ENCODE measurements at places on chromosomes 5 and 9. TPM values are rescaled to one million over a fixed set of nuclear protein-coding genes. Genes with fewer than 3 reads are reported as not detected.
A peak's percentile ranks its signal among the peaks of the same experiment; 100 is the strongest.

DNA sequence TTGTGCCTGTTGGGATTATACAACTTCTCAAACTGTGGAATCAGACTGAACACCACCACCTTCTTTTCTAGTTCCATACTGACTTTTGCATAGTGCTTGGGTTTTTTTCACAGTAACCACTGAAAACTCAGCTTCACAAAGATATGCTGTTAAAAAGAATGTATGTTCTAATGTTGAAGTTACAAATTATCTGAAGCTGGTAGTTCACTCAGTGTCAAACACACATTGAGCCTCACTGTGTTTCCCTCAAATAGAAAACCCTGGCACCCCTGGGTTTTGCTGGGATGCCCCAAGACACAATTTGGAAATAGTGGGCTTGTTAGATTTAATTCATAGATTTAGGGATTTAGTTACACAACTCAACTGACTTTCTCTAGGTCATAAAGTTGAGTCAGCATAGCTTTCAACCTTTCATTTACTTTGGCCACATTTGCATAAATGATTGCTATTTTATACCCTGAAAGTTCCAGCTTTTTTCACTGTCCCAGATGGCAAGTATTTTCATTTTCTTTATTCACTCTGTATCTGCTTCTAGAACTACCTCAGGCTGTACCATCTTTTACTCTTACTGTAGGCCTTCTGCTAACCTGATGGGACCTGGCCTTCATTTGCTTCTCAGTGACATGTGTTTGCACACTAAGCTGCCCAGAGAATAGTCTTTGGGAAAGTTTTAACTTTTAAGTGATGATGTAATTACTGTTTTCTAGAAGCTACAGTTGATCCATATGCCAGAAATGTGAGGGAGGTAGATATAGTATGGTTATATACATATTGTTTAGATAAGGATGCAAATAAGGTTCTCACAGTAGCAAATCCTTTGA is 115.1 kb downstream of the CDC42SE2 start:
- peak; percentile 37 for DNase-seq

- no peak for DNase-seq
These were observed 243.1 kb downstream of the AUH start for GRCh38 chr9:91118704-91119025.

- DNase-seq: no peak
These were observed 18.1 kb upstream of the WWC1 start for GRCh38 chr5:168273056-168273980.

DNA sequence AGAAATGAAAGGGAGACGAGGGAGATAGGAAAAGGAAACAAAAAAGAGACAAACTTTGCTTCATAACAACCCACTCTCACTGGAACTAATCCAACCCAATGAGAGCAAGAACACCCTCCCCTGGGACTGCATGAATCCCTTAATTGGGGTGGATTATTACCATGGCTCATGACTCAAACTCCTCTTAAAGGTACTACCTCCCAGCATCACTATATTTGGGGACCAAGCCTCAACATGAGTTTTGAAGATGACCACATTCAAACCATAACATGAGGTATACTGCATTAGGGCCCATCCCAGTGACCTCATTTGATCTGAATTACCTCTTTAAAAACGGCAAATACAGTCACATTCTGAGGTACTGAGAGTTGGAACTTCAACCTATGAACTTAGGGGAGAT is 8.0 kb downstream of the MTAP start:
- no peak for DNase-seq

- DNase-seq: no peak
These were observed 30.7 kb downstream of the OR2V1 start for GRCh38 chr5:181100121-181100875.

- peak; percentile 30 for DNase-seq
These were observed 6.5 kb upstream of the FAM78A start for GRCh38 chr9:131282688-131283422.

DNA sequence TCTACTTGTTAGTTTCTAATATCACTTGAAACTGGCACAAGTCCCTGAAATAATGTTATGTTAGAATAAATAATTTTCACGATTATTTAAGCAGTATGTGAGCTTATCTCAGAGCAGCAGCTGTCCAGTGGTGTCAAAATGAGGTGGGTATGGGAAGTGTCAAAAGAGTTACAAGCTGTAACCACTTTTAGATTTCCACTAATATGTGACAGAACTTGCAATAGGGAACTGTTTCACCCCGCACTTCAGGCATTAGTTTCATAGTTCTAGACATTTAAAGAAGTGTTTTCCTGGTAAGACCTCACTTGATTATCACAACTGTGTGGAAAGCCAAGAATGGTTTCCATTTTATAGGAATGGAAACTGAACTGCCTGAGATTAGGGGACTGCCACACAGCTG is 2.9 kb upstream of the ISCA1 start:
- no peak for DNase-seq

GRCh38 chr5:82513738-82514137 is 235.6 kb upstream of the RPS23 start:
- DNase-seq: no peak

- no peak for DNase-seq
These were observed 123.7 kb downstream of the NTRK2 start for GRCh38 chr9:84793251-84793650.

DNA sequence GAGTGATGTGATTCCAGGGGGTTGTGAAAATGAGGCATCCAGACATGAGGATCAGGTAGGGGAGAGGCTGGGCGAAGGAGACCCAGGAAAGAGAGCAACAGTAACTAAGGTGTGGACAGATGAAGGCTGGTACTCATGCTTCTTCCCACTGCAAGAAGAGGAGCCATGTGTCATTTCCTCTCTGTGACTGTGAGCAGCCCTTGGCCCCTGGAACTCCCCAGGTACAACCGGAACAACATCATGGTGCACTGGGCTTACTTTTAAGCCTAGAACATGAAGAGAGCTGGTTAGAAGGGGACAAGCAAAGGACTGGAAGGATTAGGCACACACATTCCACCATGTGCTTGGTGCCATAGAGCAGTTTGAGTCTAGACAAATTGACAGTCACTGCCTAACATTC is 10.9 kb upstream of the IL12B start:
- no peak for DNase-seq

- DNase-seq: peak; percentile 85
These were observed 7.3 kb upstream of the ANXA6 start for GRCh38 chr5:151164687-151165392.

DNA sequence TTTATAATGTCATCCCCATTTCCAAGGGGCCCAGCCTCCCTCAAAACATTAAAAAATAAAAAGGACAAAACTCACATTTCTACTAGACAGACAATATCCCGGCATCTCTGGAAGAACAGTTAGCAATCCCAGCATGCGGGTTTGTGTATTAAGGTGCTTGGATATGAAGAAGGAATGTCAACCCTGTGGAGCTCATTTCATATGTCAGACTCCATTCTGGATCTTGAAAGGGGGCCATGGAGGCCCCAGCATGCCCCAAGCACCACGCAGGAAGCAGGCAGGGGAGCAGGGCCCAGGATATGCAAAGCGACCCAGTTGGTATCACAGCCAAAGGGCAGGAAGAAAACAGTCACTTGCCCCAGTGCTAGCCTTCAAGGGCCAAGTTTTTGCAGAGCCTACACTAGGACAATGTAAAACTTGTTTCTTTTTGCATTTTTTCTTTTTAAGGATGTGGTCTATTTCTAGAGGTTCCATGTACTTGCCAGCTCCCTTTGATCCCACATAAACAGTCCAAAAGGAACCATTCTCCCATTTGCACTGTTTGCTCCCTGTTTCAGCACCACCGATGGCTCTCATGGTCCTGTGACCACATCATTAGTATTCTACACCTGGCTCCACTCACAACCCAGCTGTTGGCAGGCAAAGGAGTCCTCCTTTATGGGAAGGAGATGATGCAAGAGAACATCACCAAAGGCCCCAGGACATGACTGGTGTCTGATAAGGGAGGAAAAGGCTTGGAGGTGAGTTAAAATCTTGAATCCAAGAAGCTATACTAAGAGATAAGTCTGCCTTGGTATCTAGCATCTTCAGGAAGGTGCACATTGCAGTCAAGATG is 58.3 kb downstream of the FGF1 start:
- DNase-seq: no peak

- peak; percentile 46 for DNase-seq
These were observed 113.0 kb upstream of the TRIM32 start for GRCh38 chr9:116574027-116574679.

- DNase-seq: peak; percentile 81
These were observed 31.6 kb upstream of the UBAC1 start for GRCh38 chr9:135992486-135993408.

DNA sequence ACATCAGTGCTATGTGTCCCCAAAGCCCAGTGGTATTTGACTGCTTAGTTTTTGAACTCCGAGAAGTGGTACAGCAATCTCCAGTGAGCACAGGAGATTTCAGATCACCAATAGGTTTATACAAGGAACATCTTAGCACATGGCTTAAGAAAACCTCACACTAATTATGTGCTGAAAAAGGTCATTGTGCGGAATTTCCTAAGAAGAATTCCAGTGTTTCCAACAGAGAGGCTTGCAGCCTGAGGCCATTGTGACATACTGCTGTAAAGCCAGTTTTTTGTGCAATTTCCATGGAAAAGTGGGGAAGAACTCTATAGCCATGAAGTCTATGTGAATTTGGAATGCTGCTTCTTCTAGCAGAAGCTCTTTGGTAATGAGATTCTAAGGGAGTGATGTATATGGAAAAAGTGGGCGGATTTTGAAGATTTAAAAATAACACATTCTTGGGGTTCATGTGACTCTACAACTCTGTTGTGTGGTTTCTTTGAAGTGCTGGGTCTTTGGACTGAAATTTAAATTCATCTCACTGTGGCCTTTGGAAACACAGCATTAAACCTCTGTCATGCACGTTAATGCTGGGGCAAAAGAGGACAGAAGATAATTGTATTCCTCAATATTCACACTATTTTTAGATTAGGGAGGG is 110.5 kb upstream of the CD180 start:
- DNase-seq: no peak

DNA sequence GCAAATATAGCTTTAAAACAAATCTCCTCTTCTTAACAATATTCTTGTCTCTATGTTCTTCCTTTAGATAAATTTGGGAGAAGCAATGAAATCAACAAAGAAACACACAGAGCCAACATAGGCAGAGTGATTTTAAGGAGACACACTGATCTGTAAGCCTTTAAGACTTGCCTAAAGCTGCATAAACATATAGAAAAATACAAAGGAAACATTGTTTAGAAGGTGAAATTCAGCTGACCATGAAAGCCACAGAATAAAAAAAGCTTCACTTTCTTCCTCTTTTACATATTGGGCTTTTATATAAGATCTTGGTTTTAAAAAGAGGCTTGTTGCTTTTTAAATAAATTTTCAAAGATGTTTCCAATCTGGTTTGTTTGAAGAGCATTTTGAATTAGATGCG is 1277.5 kb downstream of the EFNA5 start:
- no peak for DNase-seq

DNA sequence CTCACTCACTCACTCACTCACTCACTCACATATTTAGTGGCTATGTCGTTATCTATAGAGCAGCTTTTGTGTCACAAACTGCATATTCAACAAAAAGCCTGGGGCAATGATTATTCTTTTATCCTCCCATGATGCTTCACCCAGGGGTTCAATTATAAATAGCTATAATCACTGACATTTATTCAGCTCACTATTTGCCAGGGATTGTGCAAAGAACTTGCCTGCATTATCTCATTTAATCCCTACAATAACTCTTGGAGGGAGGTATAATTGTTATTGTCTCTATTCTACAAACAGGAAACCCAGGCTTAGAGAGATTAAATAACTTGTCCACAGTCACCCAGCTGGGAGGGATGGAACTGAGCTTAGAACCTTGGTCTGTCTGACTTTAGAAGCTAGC is 298.0 kb upstream of the MSX2 start:
- no peak for DNase-seq

- no peak for DNase-seq
These were observed 100.1 kb downstream of the SVEP1 start for GRCh38 chr9:110479481-110479880.

- no peak for DNase-seq
These were observed 7.2 kb upstream of the FYB1 start for GRCh38 chr5:39226558-39226957.

GRCh38 chr5:94849821-94850736 is 231.6 kb downstream of the SLF1 start:
- peak; percentile 51 for DNase-seq

GRCh38 chr5:58972301-58972700 is 389.4 kb downstream of the RAB3C start:
- peak; percentile 10 for DNase-seq

GRCh38 chr5:66739951-66740350 is 143.8 kb downstream of the MAST4 start:
- no peak for DNase-seq

DNA sequence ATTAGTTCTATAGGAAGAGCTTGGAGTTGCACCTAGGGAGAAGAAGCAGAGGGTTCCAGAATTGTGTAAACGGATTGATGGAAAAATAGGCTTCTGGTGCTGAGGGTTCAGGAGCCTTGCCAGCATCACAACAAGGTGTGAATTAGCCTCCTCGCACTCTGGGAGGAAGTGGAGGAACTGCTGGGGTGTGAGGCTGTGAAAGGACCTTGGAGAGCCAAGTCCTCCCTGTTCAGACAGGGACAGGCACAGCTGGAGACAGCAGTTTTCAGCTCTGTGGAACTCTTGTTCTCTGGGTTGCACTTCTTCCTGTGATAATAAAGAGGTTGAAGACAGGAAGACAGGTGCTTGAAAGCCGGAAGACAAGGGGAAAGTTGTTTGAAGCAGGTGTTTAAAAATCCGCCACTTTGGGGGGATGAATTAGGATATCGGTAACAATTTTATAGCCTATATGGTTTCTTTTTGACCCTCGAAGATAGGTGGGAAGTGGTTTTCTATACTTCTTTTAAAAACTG is 22.6 kb downstream of the DAPK1 start:
- no peak for DNase-seq

Gene ANKRD18B
- 0.80 TPM for total RNA-seq

Gene LIX1
- 68.1 TPM for total RNA-seq

Gene C5orf34
- total RNA-seq: 3.7 TPM

Gene FABP6
- not detected for total RNA-seq

Gene SLC46A2
- not detected for total RNA-seq

Gene SLC6A19
- 0.49 TPM for total RNA-seq

Gene ACTBL2
- not detected for total RNA-seq

Gene CEL
- total RNA-seq: 1.6 TPM
